Colonic mucosa (tissue), 4 donors: ENCODE measurements at places on chromosomes 12 and 14. TPM values are rescaled to one million over a fixed set of nuclear protein-coding genes. Genes with fewer than 3 reads are reported as not detected.
A peak's percentile ranks its signal among the peaks of the same experiment; 100 is the strongest.

The SLC39A2 gene
- 1.2 TPM for total RNA-seq

The SYCP3 gene
- not detected for total RNA-seq

The SLC25A47 gene
- total RNA-seq, result not detected

The CACNA2D4 gene
- total RNA-seq, result 3.3 TPM

The CMTM5 gene
- total RNA-seq, result 0.40 TPM

The GPRC5D gene
- 0.27 TPM for total RNA-seq

The SPATS2 gene
- total RNA-seq, result 17.2 TPM

The FOXG1 gene
- not detected for total RNA-seq

GRCh38 chr14:98368221-98368620, 903.8 kb downstream of the BCL11B start:
- DNase-seq, result no peak

DNA sequence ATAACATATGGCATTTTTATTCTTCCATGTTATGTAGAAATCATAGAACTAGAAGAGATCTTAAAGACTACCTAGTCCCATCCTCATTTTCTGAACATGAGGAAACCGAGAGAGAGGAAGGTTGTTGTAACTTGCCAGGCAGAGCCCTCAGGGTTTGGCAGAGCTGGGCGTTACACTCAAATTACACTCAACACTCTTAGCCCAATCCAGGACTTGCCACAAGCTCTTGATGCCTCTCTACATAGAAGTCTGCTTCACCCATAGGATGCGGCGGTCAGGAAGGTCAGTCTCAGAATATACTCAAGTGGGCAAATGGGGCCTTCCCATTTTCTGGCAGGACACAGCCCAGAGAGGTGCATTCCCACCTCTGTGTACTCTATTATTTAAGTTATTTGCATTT, 208.1 kb downstream of the ZFP36L1 start:
- DNase-seq, result no peak

- DNase-seq, result no peak
Observed at GRCh38 chr12:78439666-78440065, 424.9 kb upstream of the SYT1 start.

DNA sequence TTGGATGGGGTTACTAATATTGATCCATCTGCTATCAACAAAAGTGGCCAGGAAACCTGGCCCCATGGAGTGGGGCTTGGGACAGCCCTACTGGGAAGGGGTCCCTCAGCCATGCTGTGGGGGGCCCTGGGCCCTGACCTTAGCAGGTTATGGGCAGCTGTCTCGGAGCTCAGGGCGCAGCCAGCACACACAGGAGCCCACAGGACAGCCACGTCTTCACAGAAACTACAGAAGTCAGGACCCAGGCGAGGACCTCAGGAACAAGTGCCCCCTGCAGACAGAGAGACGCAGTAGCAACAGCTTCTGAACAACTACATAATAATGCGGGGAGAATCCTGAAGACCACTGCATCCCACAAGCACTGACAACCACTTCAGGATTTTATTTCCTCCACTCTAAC, 11.9 kb upstream of the FKBP11 start:
- no peak for DNase-seq

DNA sequence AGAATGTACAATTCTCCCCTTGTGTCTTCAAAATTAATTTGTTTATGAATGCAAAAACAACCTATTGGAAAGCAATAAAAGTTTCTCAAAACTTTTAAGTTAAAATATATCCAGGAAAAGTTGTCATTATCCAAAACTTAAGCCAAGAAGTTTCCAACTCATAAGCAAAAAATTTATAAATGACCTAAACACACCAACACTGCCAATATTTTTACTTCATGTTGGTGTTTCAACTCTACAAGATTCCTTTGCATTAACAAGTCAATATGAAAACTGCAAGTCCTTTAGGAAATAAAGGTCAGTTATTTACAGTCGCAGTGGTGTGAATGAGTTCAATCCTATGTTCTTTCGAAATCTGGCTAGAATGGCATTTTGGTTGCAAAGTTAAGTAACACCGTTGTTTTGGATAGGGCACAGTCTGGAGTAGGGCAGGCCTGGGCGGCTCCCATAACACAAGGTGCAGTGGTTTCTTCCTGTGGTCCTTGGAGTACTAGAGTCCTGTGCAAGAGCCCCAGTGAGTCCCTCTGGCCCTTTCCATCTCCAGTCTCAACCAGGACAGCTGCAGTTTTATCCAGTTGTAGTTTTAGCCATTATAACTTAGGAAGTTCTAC, 151.4 kb downstream of the MED13L start:
- no peak for DNase-seq

DNA sequence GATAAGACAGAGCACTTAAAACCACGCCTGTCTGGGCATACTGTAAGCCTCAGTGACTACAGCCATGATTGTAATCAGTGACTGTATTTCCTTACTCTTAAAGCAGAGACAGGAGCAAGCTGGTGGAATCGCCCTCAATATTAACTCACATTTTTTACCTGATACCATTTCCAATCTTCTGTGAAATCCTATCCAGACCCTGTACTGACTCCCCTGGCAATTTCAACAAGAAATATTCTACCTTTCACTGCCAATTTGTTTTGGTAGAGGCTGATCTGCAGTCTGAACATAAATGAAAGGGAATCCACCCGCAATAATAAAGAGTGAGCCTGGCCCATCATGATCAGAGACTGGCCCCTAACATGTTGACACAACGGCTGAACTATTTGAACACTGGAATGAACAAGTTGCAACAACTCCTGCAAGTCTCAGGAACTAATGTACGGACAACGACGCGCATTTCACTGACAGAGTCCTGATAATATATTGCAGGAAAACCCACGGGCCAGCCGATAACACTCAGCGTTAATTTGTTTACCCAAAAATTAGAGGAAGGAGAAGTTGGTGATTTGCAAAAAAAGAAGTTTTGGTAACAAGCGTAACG, 195.5 kb upstream of the BTG1 start:
- no peak for DNase-seq

- DNase-seq, result no peak
Observed at GRCh38 chr12:131862084-131862441, 32.4 kb upstream of the ULK1 start.

DNA sequence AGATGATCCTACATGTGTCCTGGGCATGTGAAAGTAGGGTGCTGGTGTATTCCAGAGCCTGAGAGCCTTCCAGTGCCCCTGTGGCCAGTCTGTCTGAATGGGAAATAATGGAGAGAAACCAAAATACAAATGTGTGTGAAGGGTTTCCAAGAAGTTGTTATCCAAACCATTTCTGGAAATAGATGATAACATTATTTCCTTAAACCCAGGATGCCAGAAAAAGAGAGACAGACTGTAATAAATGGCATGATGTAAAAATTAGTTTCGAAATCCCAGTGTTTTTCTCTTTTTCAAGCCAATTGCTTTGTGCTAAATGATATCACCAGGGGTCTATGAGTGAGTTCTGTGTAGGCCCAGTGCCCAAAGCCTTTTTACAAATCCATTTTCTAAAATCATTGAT, 175.3 kb downstream of the PHLDA1 start:
- DNase-seq, result no peak

DNA sequence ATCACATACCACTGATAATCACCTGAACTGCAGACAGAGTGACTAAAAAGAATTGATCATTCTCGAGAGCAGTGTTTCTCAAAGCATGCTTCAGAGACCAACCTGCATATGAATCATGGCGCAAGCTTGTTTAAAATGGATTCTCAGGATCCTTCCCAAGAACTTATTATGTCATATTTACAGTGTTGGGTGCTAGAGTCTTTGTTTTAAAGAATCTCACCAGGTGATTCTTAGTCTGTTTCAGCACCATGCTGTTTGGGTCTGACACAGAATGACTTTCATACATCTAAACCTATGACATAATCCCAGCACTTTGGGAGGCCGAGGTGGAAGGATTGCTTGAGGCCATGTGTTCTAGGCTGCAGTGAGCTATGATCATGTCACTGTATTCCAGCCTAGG, 31.3 kb upstream of the SSPN start:
- no peak for DNase-seq

GRCh38 chr14:73762375-73762822, 48.2 kb upstream of the PNMA1 start:
- peak; percentile 62 for DNase-seq

- no peak for DNase-seq
Observed at GRCh38 chr14:74765721-74766120, 2.6 kb downstream of the YLPM1 start.

DNA sequence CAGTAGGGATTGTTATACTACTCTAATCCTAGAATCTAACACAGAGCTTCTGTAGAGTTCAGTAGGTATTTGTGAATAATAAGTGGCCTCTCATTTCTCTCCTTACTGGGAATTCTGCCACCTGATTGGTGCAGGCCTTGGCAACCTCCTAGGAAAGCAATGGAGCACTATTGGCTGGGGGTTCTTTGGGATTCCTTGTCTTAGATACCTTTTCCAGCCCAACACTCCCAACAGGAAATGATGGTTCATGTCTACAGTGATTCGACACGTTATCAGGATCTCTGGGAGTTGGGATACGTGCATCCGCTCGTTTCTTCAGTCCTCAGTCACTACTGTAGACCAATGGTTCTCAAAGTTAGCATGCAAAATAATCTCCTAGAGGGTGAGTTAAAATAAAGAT, 67.4 kb downstream of the ELK3 start:
- DNase-seq, result no peak
